Stimulated activated CD8-positive, alpha-beta memory T cell treated with anti-CD3 and anti-CD28 coated beads, Interleukin-15, amount 100 ng/mL, for 48 hours (primary cell): ENCODE measurements at places on chromosomes 2 and 18.

DNA sequence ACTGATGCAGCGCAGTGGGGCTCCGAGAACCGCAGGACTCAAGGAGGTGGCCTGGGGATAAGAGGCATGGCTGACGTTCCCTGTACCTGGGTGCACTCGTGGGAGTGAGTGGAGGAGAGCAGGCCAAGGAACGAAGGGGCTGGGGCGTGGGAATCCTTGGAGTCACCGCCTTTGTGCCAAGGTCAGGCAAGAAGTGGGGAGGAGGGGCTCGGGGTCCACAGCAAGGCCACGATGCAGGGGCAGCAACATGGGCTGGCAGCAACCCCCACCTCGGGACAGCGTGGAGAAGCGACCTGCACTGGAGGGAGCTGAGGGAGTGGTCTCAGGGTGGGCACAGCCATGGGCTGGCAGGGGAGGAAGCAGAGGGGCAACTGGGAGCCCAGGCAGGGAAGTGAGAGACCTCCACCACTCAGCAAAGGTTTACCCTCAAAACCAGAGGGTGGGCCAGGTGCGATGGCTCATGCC is 18.6 kb downstream of the ARID5A start:
- DNase-seq, result no peak

- DNase-seq, result no peak
These were observed 1137.4 kb upstream of the FAM98A start for GRCh38 chr2:34736482-34736881.

GRCh38 chr2:180621941-180622918 is 358.2 kb upstream of the UBE2E3 start:
- DNase-seq, result no peak

DNA sequence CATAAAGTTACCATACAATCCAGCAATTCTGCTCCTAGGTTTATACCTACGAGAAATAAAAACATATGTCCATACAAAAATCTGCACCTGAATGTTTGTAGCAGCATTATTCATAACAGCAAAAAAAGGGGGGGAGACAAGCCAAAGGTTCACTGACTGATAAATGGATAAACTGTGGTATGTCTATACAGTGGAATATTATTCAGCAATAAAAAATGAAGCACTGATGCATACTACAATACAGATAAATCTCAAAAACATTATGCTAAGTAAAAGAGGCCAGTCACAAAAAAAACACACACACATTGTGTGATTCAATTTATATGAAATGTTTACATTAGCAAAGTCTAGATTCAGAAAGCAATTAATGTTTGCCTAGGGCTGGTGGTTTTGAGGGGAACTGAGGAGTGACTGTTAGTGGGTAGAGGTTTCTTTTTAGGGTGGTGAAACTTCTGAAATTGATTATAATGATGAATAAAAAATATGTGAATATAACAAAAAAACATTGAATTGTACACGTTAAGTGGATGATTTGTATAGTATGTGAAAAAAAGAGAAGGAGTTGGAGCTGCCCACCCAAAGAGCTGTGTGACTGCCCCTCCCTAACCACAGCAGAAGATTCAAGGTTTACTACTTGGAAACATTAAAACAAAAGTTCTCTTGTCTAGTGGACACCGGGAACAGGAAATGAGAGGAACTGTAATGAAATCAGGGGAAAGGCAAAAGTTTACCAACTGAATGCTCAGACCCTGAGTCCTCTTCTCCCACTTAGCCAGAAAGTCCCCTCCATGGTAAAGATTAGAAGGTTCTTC is 13.4 kb downstream of the COLEC12 start:
- no peak for DNase-seq

- no peak for DNase-seq
These were observed 157.9 kb downstream of the LNPK start for GRCh38 chr2:175844169-175844568.

- no peak for DNase-seq
These were observed 353 bp upstream of the SULT1C4 start for GRCh38 chr2:108377401-108377800.
